ENCODE measurements at places on chromosomes 6 and 20. TPM values are rescaled to one million over a fixed set of nuclear protein-coding genes. Genes with fewer than 3 reads are reported as not detected.

GRCh38 chr6:113184736-113185135 is 672.4 kb upstream of the MARCKS start:
- H3K4me3 ChIP-seq = no peak overlapping the region
- no peak for DNase-seq
- no peaks in the 10 kb centered on the region for H3K36me3 ChIP-seq
- H3K4me1 ChIP-seq = no peaks in the 10 kb centered on the region

GRCh38 chr20:9036593-9036992 is 32.3 kb upstream of the PLCB4 start:
- H3K4me1 ChIP-seq = no peaks in the 10 kb centered on the region
- no peaks in the 10 kb centered on the region for H3K27me3 ChIP-seq
- no peaks in the 10 kb centered on the region for H3K36me3 ChIP-seq
- no peak overlapping the region for H3K27ac ChIP-seq

GRCh38 chr6:135088818-135089809 is 34.5 kb upstream of the HBS1L start:
- H3K27ac ChIP-seq = no peak overlapping the region
- H3K4me3 ChIP-seq = peak overlapping the region; percentile 17
- no peak for DNase-seq
- no peaks in the 10 kb centered on the region for H3K27me3 ChIP-seq
- no peaks in the 10 kb centered on the region for H3K36me3 ChIP-seq

AIF1 gene
- total RNA-seq = 55.3 TPM

PDCD2 gene
- 41.3 TPM for total RNA-seq

GRCh38 chr6:141830530-141830929 is 302.2 kb upstream of the GJE1 start:
- H3K4me1 ChIP-seq = no peaks in the 10 kb centered on the region
- no peak overlapping the region for H3K4me3 ChIP-seq
- H3K36me3 ChIP-seq = no peaks in the 10 kb centered on the region

GRCh38 chr6:4294636-4295035 is 159.3 kb upstream of the ECI2 start:
- no peaks in the 10 kb centered on the region for H3K36me3 ChIP-seq
- H3K27me3 ChIP-seq = no peaks in the 10 kb centered on the region
- H3K4me1 ChIP-seq = no peaks in the 10 kb centered on the region

WFDC2 gene
- 113 TPM for total RNA-seq

DNA sequence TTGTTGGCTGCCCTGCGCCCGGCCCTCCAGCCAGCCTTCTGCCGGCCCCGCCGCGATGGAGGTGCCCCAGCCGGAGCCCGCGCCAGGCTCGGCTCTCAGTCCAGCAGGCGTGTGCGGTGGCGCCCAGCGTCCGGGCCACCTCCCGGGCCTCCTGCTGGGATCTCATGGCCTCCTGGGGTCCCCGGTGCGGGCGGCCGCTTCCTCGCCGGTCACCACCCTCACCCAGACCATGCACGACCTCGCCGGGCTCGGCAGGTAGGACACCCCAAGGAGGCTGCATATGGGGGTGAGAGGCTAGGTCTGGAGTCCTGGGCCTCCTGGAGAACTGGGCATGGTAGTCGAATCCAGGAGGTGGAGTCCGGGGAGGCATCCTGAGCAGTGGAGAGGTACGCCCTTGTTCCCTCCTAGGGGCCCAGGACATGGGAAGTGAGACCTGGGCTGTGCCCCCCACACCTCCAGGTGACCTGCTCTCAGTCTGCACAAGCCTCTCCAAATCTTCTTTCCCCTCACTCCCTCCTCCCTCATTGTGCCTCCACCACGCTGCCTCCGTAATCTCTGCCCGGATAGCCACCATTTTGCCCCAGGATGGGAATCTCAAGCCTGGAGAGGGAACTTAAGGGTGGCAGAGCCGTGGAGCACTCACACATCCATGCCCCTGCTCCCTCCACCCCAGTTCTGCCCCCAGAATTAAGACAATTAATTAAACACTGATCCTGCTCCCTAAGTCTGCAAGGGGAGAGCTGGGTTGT is 541 bp downstream of the CDC25B start:
- peaks cover 50% of the 10 kb centered on the region for H3K4me1 ChIP-seq
- peak overlapping the region; percentile 70 for H3K4me3 ChIP-seq
- peak overlapping the region; percentile 72 for H3K27ac ChIP-seq
- DNase-seq = no peak
- no peaks in the 10 kb centered on the region for H3K27me3 ChIP-seq
- H3K36me3 ChIP-seq = peaks cover 37% of the 10 kb centered on the region

GRCh38 chr6:131995917-131996316 is 44.7 kb upstream of the CCN2 start:
- no peaks in the 10 kb centered on the region for H3K36me3 ChIP-seq
- H3K27ac ChIP-seq = no peak overlapping the region
- no peak overlapping the region for H3K4me3 ChIP-seq
- DNase-seq = no peak
- peaks cover 7% of the 10 kb centered on the region for H3K4me1 ChIP-seq

GRCh38 chr6:79077715-79078074 is 359 bp downstream of the PHIP start:
- peak overlapping the region; percentile 90 for H3K4me3 ChIP-seq
- no peaks in the 10 kb centered on the region for H3K27me3 ChIP-seq
- H3K27ac ChIP-seq = peak overlapping the region; percentile 98

GRCh38 chr20:50388733-50389437 is 121.3 kb upstream of the PTPN1 start:
- H3K4me1 ChIP-seq = peaks cover 14% of the 10 kb centered on the region
- no peaks in the 10 kb centered on the region for H3K27me3 ChIP-seq
- no peaks in the 10 kb centered on the region for H3K36me3 ChIP-seq
- H3K4me3 ChIP-seq = no peak overlapping the region
- DNase-seq = no peak

SPAG4 gene
- total RNA-seq = 2.9 TPM

- no peaks in the 10 kb centered on the region for H3K4me1 ChIP-seq
- no peaks in the 10 kb centered on the region for H3K36me3 ChIP-seq
- no peak overlapping the region for H3K4me3 ChIP-seq
- no peak overlapping the region for H3K27ac ChIP-seq
These were observed 113.2 kb downstream of the ZDHHC14 start for GRCh38 chr6:157494132-157494710.
